ENCODE measurements at places on chromosomes 13 and 19.

DNA sequence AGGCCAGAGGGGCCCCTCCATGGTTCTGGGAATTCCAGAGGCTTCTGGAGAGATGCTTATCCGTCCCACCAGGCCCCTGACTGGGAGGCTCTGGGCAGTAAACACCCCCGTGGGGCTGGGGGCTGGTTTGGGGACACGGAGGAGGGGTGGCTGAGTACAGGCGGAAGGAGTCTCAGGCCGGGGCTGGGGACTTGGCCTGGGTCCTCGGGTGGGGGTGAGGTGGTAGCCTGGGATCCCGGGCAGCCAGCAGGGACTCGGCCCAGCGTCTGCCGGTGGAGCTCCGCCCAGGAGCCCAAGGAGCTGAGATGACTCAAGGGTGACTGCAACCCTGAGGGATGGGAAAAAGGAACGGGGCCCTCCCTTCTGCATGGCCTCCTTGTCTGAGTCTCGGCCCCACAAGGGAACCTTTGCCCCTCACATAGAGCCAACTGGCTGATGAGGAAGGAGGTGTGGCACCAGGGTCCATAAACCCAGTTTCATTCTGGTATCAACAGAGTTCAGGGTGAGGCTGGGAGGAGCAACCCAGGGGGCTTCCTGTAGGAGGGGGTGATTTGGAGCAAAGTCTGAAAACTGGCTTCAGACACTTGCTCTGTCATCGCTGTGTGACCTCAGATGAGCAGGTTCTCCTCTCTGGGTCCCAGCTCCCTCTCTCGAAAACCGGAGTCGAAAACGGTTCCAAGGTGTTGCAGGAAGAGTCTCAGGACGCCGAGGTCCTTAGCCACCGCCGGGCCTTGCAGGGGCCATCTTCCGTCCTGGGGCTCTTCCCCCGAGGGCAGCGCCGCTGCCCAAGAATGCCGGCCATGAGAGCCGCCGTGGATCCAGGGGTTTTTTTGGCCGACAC lies 809 bp downstream of the MISP start:
- no peak for DNase-seq

- no peak for DNase-seq
Observed at GRCh38 chr13:31248361-31248760, 48.6 kb downstream of the B3GLCT start.

GRCh38 chr13:47798194-47798593 lies 202.9 kb downstream of the SUCLA2 start:
- no peak for DNase-seq

DNA sequence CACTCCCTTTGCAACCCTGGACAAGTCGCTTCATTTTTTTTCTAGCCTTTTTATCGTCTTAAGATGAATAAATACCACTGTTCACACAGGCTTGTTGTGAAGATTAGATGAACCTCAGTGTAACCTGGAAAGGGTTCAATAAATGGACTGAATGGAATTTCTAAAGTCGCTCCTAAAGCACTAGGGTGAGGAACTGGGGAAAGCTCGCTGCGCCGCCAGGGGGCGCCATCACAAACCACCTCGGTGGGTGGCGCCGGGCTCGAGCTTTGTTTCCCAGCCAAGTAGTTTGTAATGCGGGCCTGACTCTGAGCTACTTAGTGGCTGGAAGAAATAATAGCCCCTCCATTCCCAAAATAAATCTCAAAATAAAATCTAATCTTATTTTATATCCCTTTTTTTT lies 2.2 kb upstream of the CEACAM6 start:
- peak; percentile 79 for DNase-seq

DNA sequence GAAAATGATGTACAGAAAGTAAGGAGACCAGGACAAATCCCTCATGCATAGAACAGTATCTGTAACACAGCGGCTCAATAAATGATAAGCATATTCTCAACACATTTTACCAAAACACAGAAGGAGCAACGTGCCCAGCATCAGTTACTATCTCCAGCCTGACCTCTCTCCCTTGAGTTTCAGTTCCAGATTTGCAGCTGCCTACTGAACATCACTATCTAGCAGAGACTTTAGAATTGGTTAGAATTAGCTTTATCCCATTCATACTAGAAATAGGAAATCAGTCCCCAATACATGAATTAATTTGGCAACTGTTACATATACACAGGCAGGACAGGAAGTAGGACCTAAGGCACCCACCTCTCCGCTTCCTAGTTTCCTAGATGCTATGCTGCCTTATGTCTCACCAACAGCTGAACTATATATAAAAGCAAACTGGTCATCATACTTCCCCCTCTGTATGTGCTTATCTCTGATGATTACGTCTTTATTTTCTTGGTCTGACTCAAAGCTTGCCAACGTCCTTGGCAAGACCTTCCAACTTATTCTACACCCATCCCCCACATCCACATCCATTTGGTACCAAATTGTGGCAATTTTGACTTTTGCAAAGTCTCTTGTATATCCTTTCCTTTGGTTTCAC lies 61.1 kb downstream of the SACS start:
- DNase-seq, result no peak

GRCh38 chr13:51518827-51519226 lies 65.4 kb upstream of the WDFY2 start:
- no peak for DNase-seq

GRCh38 chr19:27974082-27974513 lies 1238.9 kb downstream of the UQCRFS1 start:
- no peak for DNase-seq

DNA sequence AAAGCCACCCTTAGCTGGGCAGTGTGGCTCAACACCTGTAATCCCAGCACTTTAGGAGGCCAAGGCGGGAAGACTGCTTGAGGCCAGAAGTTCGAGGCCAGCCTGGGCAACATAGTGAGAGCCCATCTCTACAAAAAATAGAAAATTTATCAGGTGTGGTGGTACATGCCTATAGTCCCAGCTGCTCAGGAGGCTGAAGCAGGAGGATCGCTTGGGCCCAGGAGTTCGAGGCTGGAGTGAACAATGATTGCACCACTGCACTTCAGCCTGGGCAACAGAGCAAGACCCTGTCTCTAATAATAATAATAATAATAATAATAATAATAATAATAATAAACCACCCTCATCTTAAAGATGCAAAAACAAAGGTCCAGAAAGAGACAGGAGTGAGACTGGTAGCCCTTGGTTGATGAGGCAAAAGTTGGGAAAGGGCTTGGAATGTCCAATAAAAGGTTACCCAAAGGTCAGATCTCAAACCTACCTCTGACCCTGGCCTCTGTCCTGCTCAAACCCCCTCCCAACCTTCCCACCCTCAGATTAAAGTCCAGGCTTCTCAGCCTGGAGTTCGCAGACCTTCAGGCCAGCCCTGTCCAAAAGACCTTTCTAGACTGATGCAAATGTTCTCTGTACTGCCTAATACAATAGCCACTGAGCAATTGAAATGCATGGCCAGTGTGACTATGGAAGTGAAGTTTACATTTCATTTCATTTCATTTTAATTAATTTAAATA lies 9.1 kb downstream of the ZNF575 start:
- no peak for DNase-seq
